Activated CD4-positive, alpha-beta T cell treated with anti-CD3 and anti-CD28 coated beads, Interleukin-10, Interleukin-2, amounts not matched to agents 100 ng/mL and 50 ng/mL, durations not matched to agents 16 hours and 8 hours (primary cell): ENCODE measurements at places on chromosomes 11 and 22.

DNA sequence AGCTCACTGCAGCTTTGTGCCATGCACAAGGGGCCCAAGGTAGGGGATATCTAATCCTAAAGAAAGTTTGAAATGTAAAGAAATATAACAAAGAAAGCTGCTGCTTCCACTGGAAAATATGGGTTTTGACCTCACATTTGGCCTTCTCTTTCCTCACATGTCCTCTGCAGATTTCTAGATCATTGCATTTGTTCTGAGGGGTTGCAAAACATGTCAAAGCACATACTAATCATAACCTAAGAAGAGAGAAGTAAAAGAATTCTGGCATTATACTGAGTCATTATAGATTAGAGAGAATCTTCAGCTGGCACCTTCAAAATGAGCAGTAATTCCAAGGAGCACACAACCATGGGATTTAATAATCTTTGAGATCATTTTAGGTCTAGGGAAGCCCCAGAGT is 92.5 kb upstream of the CHRM4 start:
- DNase-seq, result no peak

DNA sequence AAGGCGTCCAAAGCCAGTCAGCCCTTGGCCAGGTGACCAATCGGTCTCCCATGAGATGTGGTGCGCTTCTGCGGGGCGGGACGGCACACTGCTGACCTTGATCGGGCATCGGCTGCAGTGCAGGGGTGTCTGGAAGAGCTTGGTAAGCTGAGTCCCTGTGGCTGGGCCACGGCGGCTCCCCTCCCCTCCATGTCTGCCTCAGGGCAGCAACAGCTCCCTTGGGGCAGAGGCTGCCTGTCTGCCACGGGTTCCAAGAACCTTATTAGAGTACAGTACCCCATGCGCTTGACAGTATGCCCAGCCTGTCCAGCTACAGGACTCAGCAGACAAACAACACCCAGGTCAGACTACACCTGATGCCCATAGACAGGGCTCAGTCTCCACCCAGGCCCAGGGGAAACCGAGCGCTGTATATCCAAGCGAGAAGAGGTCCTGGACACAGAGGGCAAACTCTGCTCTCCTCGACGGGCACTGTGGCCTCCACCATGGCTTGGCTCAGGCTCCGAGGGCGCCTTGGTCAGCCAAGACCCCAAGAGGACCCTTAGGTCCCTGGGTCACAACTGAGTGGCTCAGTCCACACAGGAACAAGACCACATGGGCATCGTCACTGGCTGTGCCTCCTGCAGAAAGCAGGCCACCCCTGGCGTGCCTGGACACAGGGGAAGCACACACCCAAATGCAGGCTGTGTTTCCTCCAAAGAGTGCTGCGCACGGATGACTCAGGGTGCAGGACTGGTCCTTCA is 18.9 kb downstream of the TSPAN32 start:
- no peak for DNase-seq

DNA sequence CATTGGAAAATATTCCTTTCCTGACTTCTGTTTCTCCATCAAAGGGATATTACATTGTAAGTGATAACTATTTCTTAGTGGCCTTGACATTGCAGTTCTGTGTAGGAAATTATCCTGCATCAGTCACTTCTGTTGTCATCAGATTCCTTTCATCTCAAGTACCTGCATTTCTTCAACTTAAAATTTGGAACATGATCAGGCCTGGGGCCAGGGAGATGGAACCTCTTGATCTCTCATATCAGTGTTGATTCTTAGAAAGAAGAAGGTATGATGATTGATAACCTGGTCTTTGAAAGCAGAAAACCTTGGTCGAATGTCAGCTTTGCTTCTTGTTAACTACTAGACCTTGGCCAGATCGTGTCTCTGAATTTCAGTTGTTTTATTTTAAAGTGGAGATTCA is 93.6 kb downstream of the NAV2 start:
- no peak for DNase-seq

DNA sequence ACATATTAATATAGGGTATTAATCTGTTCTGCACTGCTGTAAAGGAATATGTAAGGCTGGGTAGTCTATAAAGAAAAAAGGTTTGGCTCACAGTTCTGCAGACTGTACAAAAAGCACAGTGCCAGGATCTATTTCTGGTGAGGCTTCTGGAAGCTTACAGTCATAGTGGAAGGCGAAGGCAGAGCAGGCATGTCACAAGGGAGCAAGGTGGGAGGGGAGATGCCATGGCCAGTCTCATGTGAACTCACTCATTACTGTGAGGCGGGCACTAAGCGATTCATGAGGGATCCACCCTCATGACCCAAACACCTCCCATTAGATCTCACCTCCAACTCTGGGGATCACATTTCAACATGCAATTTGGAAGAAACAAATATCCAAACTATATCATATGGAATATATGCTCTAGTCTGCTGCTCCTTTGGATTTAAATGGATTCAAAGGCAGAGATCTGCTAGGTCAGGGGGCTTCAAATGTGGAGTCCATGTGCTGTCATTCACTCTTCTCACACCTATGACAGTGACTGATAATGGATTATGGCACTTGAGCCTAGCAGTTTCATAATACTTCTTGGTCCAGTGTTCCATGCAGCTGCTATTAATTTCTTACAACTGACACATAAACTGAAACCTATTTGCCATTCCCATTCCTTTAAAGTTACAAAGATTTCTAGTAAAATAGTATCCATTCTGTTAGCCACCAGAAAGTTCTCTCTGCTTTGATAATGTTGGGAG is 146.0 kb downstream of the ATG16L2 start:
- DNase-seq, result no peak

DNA sequence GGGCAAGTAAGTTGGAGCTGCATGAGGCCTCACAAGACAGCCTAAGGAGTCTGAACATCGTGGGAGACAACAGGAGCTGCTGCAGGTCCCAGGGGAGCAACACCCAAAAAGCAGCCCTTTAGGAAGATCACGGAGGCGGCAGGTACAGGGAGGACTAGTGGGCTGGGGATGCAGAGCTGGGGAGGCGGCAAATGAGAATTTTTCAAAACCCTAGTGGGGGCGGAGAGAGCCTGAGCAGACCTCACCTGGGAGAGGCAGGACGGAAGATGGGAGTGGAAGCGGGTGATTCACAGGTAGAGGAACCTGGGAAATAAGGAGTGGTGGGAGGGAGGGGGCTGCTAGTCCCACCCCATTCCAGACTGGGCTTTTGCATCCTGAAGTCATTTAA is 42.1 kb downstream of the DKK3 start:
- no peak for DNase-seq

GRCh38 chr11:3340025-3340424 is 38.9 kb downstream of the ZNF195 start:
- no peak for DNase-seq

- no peak for DNase-seq
Observed at GRCh38 chr11:130244848-130245247, 69.9 kb downstream of the ZBTB44 start.

GRCh38 chr11:17473071-17473744 is 3.4 kb downstream of the ABCC8 start:
- DNase-seq, result no peak

- no peak for DNase-seq
Observed at GRCh38 chr11:23653071-23653675, 792.9 kb upstream of the CCDC179 start.

DNA sequence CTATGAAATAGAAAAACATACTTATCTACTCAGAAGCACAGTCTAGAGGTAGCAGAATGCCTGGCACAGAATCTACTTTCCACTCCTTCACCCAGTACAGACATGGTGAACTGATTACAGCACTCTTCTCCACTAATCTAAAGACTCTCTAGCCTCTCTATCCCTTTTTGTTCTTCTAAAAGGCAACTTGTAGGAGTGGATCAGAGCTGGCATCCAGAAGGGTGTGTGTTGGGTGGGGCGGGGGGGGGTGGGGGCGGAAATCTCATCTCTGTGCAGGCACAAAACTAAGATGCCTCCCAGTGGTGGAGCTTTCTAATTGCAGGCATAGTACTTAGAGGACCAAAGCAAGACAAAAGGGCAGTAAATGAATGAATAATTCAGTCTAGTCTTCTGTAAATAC is 11.5 kb upstream of the EMID1 start:
- no peak for DNase-seq

DNA sequence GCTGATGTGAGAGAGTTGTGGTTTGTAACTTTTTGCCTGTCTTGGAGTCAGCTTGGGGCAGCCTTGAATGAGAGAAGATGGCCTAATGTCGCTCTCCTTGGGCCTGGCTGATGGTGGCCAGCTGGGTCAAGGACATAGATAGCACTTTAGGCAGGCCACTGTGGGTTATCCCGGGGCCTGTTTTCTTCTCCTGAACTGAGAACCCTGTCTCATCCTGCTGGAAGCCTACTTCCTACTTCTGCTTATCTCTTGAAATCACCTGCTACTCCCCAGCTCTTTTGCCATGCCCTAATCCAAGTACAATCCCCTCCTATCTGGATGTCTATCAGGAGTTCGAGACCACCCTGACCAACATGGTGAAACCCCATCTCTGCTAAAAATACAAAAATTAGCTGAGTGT is 49.5 kb downstream of the OSBP2 start:
- peak; percentile 38 for DNase-seq

DNA sequence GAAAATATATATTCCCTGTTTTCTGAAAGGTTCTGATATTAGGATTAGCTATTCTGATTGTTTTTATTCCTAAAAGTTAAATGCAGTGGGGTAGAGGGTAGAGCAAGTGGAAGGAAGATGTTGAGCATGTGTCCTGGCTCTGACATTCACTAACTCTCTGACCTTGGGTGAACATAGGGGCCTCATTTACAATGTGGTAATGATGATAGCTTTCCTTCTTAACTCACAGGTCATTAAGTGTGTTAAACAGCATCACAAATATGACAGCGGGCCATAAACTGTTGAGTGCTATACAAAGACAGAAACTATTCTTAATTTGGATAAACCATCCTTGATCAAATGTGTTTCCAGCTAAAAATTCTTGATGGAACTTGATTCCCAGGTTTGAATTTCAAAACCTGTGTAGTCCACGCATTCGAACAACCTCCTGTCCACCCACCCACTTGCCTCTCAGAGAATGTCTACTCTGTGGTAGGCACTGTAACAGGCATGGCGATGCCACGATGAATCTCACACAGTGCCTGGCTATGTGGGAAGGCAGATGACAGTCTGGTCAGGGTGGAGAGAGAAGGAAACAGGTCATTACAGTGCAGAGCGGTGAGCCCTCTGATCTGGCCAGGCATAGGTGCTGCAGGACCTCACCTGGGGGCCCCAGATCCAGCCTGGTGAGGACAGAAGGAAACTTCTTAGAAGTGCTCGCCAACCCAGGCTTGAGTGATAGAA is 19.3 kb upstream of the PEX26 start:
- DNase-seq, result no peak

DNA sequence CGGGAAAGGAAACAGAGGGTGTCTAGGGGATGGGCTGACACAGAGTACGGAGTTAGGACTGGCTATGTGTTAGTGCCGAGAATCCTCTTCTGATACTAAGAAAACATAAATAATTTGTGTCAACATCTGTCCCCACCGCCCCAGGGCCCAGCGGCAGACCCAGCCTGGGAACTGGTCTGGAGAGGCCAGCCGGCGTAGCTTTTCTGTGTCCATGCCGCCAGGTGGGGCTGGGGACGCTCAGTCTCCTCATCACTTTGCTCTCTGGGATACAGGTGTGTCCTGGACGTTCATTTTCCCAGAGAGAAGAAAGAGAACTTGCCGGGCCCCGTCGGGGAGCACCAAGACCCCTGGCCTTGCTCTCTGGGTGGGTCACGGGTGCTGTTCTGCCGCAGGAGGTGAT is 54.7 kb downstream of the WNT7B start:
- no peak for DNase-seq

DNA sequence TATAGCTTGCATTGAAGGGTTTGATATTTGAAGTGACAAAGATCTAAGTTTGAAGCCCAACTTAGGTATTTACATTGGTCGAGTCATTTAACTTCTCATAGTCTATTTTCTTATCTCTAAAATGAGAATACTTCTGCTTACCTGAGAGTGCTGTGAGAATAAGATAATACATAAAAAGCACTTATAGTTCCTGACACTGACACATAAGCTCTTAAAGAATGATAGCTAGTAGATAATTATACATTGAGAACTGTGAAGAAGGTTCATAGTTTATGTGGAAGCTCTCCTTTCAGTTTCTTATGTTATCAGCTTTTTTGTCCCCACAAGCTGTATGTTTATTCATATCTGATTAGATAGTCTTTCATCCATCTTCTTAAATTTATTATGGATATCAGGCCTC is 4.8 kb downstream of the PPME1 start:
- DNase-seq, result no peak

- no peak for DNase-seq
Observed at GRCh38 chr11:126739499-126740145, 260.9 kb downstream of the KIRREL3 start.

DNA sequence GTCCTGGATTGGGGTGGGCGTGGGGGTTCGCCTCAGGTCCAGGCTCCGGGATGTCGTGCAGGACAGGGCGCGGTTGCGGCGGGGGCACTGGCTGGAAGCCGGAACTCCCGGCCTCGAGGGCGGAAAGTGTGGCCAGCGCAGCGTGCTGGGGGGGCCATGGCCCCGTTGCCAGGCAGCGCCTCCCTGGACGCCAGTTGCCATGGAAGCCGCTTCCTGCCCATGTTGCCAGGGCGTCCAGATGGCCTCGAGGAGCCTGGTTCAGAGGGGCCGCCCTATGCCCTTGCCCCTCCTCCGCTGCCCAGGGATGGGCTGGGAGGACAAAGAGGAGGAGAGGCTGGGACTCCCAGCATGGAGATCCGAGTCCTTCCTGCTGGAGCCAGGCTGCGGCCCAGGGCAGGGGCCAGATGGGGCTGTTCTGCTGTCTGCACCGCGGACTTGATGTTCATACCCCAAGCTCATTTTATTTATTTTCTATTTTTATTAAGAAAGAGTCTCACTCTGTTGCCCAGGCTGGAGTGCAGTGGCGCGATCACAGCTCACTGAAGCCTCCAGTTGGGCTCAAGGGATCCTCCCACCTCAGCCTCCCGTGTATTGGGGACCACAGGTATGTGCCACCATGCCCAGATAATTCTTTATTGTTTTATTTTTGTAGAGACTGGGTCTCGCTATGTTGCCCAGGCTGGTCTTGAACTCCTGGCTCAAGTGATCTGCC is 4.6 kb upstream of the CCDC188 start:
- no peak for DNase-seq

- DNase-seq, result no peak
Observed at GRCh38 chr11:6988506-6988905, 31.6 kb downstream of the ZNF214 start.

DNA sequence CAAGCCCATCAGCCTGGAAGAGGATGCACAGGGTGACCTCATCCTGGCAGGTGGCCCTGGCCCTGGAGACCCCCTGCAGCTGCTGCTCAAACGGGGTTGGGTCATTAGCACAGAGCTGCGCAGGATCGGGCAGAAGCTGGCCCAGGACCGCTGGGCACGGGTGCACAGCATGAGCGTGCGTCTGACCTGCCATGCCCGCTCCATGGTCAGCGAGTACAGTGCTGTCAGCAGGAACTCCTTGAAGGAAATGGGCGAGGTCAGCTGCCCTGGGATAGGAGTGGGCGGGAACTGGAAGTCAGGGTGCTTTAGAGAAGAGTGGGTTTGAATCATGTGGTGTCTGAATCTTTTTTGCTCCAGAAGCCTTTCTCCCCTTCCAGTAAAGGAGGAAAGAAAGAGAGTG is 61.1 kb downstream of the INSC start:
- no peak for DNase-seq

- no peak for DNase-seq
Observed at GRCh38 chr11:73308003-73308960, at the start of gene ARHGEF17. ARHGEF17 (plus strand) TSS chr11:73308276; CDS start chr11:73308639, 363 bp downstream.
